Stimulated activated CD4-positive, alpha-beta T cell treated with anti-CD3 and anti-CD28 coated beads, Interleukin-15, amount 100 ng/mL, for 1 hour (primary cell): ENCODE measurements at places on chromosomes 7 and 10.

DNA sequence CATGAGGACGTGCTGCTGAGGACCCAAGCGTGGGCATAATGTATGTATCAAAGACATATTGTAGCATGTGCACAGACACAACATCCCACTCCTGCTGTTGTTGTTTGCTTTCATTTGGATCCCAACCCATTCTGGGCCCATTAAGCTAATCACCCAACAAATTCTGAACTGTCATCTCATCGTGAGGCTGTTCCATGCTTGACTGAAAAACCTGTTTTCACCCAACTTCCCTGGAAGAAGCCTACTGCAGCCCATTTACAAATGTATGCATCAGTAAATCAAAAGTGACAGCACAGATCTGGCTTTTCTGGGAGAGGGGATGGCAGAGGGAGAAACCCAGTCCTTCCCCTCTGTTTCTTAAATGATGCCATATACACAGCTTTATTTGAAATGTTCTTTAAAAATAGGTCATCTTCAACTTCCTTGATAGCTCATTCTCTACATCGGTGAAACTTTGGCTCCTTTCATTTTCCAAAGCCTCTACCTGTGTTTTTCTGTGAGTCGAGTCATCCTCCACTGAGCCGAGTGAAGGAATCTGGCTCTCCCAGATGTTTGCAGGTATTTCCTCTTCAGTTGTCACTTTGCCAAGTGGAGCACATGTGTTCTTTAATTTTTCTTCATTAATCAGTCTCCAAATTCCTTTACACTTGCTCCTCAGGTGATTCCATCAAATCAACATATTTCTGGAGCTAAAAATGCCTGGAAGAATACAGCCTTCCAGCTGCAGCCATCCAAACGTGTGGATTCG, 151.8 kb downstream of the CHN2 start:
- DNase-seq = no peak

DNA sequence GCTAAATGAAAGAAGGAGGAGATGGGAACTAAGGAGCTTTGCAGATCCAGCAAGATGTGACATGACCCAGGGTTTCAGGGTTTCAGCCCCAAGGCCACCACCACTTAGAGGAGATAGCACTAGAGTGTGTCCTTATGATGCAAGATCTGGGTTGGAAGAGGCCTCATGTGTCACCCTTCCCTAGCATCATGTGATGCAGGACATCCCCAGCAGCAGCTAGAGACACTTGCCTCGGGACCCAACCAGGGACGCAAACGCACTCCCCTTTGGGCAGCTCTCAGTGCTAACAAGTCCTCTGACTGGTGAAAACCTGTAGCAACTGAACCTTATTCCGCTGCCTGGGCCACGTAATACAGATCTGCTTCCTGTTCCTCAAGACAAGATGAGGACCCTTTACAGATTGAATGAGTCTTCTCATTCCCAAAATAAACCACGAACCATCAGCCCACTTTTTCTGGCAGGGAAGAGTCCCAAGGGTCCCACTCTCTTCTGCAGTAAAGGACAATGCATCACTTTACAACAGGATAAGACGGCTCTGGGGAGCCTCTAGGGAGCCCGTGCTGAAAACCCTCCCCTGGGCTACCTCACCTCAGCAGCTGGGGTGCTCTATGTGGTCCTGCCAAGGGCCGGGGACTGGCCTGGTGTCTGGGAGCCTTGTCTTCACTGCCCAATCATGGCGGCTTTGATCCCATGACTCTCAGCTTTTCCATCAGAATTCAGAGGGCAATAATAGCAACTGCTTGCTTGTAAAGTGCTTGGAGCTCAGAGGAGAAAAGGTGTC, 44.8 kb upstream of the GDF10 start:
- DNase-seq = no peak

GRCh38 chr7:78092331-78092730, 293.8 kb downstream of the PHTF2 start:
- DNase-seq = no peak

GRCh38 chr7:25399000-25399750, 170.9 kb upstream of the NPVF start:
- no peak for DNase-seq

GRCh38 chr10:65570143-65571010, 1355.5 kb upstream of the LRRTM3 start:
- no peak for DNase-seq

- DNase-seq = no peak
These were observed 213.5 kb downstream of the PTPRN2 start for GRCh38 chr7:158374146-158374545.

- DNase-seq = no peak
These were observed 2.5 kb upstream of the MACC1 start for GRCh38 chr7:20219446-20220292.

- DNase-seq = no peak
These were observed 60.1 kb upstream of the GSDME start for GRCh38 chr7:24817339-24817738.

- no peak for DNase-seq
These were observed 5.6 kb upstream of the BPGM start for GRCh38 chr7:134640842-134641715.

DNA sequence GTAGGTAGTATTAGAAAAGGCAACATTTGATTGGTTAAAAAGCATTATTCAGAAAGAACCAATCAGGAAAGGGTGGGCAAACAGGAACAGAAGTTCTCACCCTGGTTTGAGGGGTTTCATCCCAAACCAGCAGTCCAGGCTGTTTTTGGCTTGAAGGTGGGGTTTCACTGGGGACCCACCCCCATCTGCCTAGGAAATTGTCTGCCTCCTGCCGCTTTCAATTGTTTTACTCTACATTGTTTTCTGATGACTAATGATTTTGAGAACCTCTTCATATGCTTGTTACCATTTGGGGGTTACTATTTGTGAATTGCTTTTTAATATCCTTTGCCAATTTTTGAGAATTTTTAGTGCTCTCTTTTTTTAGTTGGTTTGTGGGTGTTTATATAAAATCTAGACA, 3.3 kb upstream of the PCBD1 start:
- DNase-seq = no peak

DNA sequence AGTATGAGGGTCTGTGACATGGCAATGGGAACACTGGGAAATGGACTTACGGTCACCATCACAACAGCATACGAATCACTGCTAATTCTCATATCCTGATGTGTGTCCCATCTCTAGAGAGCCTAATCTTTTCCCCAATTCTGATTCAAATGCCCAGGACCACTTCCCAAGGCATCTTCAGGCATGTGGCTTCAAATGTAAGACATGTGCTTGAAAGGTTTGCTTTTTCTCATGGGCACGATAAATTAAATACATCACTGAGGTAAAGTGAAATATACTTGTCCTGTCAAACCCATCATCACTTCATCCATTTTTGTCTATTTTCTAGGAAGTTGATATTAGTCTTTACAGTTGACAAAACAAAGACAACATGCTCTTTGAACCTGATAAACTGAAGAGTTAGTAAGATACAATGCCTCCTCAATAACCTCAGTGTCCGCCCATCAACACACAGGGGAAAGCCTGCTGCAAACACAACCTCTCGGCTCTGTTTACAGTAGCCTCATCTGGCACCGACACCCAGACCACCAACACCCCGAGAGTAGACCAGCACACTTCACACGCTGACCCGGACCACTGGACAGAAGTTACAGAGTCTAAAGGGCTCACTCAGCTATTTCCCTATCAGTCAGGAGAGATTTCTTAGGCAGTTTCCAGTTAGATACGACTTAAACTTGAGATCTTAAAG, 24.8 kb downstream of the GRB10 start:
- no peak for DNase-seq
